AG10803 (cell line): ENCODE measurements at places on chromosomes 11 and 22.
A peak's percentile ranks its signal among the peaks of the same experiment; 100 is the strongest.

- peak; percentile 80 for DNase-seq
These were observed 12.9 kb upstream of the CASTOR1 start for GRCh38 chr22:30301995-30302809.

DNA sequence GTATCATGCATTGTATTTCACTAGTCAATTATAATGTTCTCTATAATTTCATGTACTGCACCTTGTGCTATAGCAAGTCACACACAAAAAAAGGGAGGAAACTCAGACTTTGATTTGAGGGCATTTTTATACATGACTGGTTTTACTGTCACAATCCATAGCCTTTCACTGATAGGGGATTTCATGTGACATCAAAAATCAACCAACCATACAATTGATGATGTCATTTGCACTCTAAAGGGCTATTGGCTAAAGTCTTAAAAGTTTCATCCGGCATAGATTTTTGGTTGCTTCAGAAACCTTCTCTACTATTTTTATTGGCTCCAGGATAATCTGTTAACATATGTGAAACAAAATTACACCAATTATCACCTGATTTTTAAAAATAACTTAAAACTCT, 237.8 kb downstream of the DCDC1 start:
- no peak for DNase-seq

- DNase-seq, result no peak
These were observed 46.7 kb upstream of the SLC1A2 start for GRCh38 chr11:35466058-35466457.

DNA sequence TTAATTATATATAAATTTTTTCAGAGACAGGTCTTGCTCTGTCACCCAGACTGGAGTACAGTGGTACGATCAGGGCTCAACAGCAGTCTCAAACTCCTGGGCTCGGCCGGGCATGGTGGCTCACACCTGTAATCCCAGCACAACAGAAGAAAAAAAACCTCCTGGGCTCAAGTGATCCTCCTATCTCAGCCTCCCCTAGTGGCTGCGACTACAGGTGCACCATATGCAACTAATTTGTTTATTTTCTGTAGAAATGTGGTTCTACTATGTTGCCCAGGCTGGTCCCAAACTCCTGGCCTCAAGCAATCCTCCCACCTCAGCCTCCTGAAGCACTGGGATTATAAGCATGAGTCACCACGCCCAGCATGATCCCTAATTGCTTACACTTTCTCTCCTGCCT, 56.1 kb upstream of the SLC35C1 start:
- no peak for DNase-seq

GRCh38 chr11:116519499-116519898, 253.3 kb downstream of the BUD13 start:
- no peak for DNase-seq

GRCh38 chr22:17314487-17314886, 54.8 kb upstream of the CECR2 start:
- no peak for DNase-seq

DNA sequence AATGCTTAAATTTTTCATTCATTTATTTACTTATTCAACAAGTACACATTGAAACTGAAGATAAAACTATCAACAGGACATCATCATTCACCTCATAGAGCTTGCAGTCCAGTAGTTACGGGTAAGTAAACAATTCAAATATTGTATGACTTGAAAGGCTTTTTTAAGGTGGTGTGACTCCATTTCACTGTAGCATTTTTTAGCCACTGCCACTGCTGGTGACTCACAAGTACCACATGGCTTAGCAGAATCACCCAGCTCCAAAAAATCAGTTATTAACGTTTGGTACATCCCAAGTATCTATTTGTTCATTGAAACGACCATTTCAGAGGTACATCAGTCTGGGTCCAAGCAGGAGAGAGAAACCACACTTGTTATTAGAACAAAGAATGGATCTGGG, 427.9 kb upstream of the DDI1 start:
- peak; percentile 52 for DNase-seq

- DNase-seq, result no peak
These were observed 17.9 kb downstream of the CAPN5 start for GRCh38 chr11:77084581-77085191.

DNA sequence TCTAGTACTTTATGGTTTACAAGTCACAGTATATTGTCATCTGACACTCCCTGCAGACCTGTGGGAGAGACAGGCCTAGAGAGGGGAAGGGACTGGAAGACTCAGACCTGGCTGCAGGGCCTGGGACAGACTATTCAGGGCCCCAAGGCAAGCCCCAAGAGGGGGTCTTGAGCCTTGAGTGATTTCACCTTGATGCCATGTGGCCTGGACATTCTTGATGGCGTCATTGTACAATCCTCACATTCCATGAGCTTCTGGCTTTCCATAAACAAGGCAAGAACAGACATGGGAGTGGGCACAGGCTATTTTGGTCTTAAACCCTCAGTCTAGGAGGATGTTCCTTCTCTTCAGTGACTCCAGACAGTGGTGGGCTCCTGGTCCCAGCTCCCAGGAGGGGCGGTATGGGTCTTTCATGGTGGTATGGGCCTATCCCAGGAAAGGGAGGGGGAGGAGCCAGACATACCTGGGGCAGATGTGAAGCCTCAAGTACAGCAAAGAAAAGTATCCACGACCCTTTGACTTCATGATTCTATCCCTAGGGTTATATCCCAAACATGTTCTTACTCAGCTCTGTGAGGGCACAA, 1.8 kb upstream of the TBC1D10A start:
- DNase-seq, result peak; percentile 52

- DNase-seq, result peak; percentile 46
These were observed 82.2 kb upstream of the AKIP1 start for GRCh38 chr11:8828580-8829361.

DNA sequence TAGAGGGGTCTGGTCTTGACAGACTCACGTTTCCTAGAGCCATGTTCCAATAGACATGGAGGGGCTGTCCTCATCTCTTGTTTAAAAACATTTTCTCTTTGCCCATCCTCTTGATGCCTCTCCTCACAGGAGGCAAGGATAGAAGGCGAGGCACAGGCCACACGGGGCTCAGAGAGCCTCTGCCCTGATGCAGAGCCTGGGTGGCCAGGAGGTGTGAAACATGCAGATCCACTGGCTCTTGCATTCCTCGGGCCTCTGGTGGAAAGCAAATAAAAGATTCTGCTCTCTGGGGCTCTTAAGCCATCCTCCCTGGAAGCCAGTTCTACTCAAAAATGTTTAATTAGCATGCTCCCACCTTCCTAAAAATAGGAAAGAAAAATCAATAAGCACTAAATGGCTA, 43.6 kb upstream of the NTM start:
- DNase-seq, result no peak

GRCh38 chr22:25447067-25447685, 117.3 kb upstream of the GRK3 start:
- no peak for DNase-seq

GRCh38 chr11:111528557-111528956, 12.0 kb upstream of the LAYN start:
- DNase-seq, result peak; percentile 28

GRCh38 chr11:134466156-134466555, 54.1 kb upstream of the B3GAT1 start:
- DNase-seq, result no peak

GRCh38 chr22:24875862-24876506, 70.0 kb downstream of the SGSM1 start:
- no peak for DNase-seq

DNA sequence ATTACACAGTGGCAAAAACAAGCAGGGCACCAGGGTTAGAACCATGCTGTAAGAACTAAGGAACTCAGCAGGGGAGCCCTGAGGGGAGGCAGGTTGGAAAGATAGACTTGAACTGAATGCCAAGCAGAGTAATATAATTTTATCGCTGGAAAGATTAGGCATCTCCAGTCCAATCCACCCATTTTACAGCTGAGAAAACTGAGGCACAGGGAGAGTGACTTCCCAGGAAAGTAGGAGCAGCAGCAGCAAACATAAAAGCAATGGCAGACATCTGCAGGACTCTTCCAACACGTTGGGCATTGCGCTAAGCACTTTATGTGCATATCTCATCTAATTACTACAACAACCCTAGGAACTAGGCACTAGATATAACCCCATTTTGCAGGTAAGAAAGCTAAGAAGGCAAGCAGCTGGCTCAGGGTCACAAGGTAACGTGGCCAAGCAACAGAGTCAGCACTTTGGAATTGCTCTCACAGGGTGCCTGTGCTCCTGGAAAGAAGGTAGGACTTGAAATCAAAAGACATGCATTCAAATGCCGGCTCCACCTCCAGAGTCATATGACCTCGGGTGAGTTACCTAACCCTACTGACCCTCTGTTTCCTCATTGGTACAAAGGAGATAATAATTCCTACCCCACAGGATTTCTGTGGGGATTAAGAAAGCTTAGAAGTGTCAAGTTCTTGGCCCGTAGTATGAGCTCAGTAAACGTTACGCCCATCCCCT, 215.3 kb downstream of the BARX2 start:
- DNase-seq, result no peak

DNA sequence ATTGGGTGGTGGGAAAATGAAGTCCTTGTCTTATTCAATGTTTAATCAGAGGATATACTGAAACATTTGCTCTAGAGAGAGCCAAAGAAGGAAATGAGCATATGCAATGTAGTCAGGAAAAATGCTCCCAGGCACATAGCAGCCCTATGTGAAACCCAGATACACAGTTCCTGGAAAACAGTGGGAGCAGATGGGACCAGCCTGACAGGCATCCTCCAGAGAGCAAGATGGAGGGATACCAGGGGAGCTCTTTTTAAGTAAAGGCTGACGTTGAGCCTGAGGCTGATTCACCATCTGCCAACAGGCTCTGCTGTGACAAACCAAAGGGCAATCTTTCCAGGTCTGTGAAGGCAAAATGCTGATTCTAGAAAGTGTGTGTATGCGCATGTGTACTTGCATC, 559.4 kb upstream of the KIRREL3 start:
- no peak for DNase-seq

- DNase-seq, result no peak
These were observed 17.8 kb downstream of the POU2AF1 start for GRCh38 chr11:111361052-111361801.

GRCh38 chr22:32596471-32596870, 121.9 kb downstream of the FBXO7 start:
- no peak for DNase-seq

- no peak for DNase-seq
These were observed 101.0 kb downstream of the RASSF10 start for GRCh38 chr11:13110145-13110544.

- no peak for DNase-seq
These were observed 15.7 kb upstream of the ADSL start for GRCh38 chr22:40330615-40331014.

DNA sequence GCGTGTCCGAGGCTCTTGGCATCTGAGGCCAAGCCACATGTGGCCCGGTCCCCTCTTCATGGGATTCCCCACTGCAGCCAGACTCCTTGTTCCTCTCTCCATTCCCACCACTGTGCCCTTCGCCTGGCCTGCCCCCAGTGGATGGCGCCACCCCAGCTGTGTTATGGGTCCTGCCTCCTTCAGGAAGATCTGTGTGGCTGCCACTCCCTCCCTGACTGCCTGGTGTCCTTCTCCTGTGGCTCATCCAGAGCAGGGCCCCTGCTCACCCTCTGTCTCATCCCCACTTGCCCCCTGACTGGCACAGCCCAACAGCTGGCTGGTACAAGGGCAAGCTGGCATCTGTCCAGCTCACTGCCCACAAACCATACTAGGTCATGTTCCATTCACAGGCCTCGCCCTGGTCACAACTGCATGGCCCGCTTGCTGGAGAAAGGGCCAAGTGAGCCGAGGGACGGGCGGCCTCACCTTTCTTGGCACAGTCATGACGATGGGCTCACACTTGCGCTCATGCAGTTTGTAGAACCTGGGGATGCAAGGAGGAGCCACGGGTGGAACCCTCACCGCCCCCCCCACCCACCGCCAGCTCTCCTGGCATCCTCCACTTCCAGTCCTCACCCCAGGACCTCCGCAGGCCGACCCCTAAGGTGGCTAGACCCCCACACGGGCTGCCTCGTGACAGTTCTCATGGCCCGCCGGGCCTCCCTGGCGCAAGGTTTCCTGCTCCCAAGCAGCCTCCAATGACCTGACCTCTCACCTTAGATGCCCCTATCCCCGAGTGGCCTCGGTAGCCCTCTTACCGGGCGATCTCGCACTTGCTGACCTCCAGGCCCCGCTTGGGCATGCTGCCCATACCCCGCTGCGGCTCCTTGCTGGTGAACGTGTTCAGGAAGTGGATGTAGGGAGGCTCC, 2.1 kb upstream of the PTPRCAP start:
- peak; percentile 16 for DNase-seq

DNA sequence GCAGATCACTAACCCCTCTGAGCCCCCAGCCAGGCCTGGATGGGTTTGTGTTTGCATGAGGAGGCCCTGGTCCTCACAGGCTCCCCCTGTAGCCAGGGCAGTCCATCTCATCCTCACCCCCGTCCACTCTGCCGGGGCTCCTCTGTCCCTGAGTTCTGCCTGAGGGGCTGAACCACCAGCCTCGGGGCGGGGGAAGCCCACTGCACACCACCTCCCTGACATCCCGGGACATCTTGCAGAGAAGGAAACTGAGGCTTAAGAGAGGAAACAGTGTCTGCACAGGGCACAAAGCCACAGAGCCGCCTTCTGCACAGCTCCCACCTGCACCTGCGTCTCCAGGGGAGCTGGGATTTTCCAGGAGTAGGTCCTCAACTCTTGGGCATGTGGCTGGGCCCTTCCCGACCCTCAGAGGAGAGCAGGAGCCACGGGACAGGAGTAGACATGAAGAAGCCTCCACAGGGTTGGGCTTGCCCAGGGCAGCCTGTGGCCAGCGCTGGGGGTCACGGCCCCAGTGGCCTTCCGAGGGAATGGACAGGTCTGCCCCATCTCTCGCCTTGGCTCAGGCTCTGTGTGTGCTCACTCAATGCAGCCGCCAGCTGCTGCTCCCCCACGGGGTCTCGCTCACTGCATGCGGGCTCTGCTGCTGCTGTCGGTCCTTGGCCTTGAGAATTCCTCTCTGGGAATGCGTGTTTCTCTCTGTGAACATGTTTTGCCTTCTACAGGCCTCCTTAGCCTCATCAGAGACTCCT, 45.4 kb upstream of the CCDC188 start:
- DNase-seq, result no peak
